ENCODE measurements at places on chromosomes 11 and 22.

DNA sequence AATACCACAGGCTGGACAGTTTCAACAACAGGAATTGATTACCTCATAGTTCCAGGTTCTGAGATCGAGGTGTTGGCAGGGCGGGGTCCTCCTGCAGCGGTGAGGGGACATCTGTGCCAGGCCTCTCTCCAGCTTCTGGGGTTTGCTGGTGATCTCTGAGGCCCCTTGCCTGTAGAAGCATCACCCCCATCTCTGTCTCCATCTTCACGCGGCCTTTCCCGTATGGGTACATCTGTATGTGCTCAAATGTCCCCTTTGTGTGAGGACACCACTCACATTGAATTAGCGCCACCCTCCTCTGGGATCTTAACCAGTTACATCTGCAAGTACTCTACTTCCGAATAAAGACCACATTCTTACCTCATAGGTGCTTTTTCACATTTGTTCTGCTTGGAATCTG, 1029.9 kb downstream of the BRD1 start:
- DNase-seq = no peak

DNA sequence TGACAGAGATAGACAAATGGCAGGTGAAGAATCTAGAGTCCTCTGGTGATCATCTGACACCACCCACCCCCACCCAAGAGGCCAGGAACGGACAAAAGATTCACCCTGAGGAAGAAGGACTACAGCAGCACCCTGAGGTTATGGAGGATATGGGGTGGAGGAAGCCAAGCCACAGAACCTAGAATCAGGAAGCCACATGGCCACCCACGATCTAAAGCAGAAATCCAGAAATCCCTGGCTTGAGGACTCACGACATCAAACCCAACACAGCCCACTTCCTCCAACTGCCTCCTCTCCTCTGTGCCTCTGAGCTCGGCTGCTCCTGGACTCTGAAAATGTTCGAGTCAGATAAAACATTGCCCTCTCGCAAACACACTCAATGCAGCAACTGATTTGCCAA, 364.3 kb downstream of the SHANK2 start:
- DNase-seq = no peak

GRCh38 chr11:8363921-8364320, 100.2 kb upstream of the LMO1 start:
- no peak for DNase-seq

GRCh38 chr22:44860311-44860710, 107.9 kb downstream of the ARHGAP8 start:
- DNase-seq = no peak

DNA sequence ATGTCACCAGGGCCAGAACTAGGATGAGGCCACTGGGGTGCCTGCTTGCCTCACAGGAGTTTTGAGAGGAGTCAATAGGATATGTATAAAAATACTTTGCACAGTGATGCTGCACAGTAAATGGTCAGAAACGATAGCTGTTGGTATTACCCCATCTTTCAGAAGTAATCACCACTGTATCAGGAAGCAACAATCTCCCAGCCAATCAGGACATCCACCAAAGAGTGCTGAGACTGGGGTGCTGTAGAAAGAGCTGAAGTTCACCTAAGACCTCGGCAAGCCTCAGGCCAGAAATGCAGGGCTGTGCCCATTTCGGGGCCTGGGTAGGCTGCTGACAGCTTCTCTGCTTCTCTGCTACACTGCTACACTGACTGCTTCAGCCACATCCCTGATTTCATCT, 17.4 kb downstream of the LMO2 start:
- DNase-seq = no peak

DNA sequence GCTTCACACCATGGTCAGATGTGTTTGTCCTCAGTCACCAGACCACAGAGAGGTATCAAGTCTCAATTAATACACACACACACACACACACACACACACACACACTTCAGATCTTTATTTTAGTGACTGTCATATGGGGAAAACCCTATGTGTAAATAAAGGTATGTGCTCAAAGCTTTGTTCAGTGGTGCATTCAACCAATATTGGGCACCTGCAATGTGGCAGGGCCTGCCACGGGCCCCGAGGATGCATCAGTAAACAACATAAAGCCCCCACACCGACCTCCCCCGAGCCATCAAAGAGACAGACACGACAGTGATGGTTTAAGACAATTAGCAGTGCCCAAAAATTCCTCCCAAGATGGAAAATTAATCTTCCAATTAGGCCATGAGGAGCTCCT, 51.6 kb downstream of the SHANK2 start:
- no peak for DNase-seq

DNA sequence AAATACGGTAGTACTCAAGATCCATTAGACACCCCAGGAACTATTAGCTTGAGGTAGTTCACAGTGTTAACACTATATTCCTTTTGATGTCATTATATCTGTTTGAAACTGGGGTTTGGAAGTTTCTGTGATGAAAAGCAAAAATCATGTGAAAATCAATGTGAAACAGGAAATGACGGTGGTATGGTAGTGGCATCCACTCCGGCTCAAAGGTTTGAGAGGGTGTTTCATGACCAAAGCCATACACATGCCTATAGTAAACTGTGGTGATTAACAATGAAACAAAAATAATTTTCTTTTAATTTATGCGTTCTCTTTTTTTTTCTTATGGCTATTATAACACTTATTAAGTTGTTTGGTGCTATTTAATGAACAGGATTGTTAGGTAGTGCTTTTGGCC, 10.9 kb downstream of the RAB38 start:
- no peak for DNase-seq

GRCh38 chr11:43969543-43969942, 27.1 kb downstream of the C11orf96 start:
- no peak for DNase-seq

DNA sequence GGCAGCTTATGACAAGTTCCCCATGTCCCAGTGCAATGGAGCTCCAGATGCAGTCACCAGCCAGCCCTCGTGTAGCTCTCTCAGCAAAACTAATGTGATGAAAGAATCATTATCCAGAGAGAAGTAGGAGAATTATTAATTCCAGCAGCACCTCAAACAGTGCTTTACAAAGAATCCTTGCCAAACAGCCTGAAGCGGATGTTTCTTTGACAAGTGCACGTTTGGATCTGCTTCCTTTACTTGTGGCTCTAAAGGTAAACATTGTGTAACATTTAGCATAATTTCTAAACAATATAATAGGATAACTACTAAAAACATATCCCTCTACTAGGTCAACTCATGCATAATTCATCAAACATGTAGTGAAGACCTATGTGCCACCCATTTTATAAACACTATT, 197.0 kb downstream of the FAM181B start:
- DNase-seq = no peak

DNA sequence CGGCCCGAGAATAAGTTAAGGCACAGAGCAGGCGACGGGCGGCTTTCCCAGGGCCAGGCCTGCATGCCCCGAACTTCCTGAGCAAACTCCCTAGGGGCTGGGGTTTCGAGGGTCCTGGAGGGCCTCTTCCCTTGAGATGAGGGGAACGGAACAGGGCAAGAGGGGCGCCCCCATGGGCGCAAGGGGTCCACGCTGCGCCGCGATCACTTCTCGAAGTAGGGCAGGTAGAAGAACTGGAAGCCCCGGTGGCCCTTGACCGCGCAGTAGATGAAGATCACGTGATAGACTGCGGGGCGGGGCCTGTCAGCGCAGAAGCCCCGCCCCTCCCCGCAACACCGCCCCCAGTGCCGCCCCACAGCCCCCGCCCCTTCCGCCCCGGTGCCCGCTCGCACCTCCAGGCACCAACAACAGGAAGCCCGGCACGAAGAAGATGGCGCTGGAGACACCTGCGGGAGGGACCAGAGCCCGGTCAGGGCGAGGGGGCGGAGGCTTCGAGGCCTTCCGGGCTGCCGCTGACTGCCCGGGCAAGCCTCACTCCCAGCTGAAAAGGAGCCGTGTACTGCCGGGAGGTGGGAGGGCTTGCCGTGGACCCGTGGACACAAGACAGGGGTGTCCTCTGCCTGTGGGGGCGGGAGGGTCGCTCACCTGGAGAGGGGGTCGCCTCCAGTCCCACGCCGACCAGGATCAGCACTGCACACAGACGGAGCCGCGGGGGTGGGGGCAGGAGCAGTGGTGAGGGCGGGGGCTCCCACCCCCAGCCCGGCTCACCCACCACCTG, 4.5 kb downstream of the TMEM134 start:
- DNase-seq = peak; percentile 86

DNA sequence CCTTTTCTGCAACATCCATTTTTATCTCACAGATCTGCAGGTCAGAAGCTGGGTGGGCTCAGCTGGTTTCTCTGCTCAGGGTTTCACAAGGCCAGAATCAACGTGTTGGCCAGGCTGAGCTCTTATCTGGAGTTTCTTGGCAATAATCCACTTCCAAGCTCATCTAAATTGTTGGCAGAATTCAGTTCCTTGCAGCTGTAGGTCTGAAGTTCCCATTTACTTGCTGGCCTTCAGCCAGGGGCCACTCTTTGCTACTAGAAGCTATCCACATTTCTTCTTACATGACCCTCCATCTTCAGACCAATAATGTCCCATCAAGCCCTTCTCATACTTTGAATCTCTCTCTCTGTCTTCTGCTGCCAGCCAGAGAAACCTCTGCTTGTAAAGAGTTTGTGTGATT, 103.5 kb downstream of the WNT11 start:
- DNase-seq = no peak

DNA sequence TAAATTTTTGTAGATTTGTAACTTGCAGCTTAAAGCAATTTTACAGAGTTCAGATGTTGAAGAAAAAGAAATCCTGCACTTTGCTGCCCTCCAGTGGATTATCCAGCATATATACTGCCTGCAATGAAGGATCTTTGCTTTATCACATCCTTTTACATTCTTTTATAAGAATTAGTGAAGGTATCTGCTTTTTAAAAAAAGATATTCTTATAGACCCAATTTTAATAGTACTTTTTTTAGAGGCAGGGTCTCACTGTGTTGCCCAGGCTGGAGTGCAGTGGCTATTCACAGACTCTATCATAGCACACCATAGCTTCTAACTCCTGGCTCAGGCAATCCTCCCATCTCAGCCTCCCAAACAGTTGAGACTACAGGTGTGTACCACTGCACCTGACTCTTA, 60.7 kb downstream of the TTC17 start:
- no peak for DNase-seq

DNA sequence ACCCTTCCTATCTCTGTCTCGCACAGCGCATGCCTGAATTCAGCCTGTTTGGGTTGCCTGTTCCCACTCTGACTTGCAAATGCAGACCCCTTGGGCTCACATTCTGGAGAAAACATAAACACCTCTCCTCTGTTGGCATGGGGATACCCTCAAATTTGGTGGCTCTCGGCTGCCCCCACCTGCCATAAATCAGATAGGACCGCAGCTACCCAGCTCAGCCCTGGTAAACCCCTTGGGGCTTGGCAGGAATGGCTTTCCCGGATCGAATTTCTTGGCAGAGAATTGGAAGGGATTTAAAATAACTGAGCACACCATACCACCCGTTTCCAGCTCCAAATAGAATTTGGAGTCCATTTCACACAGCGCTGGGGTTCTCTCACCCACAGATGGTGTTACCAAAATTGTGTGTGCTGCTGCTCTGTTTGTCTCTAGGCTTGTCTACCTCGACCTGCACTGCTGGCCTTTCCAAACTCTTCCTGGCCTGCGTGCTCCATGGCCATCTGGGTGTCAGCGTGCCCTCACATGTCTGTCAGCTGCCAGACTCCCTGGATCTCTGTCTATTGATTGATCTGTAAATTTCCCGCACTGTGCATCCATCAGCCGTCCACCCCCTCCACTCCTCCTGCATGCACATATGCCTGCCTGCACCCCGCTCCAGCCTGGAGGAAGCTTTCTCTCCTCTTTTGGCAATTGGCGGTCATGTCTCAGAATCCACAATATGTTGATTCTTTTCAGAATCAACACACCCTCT, 134.0 kb downstream of the NTM start:
- no peak for DNase-seq

- no peak for DNase-seq
These were observed 10.2 kb downstream of the SLC35F2 start for GRCh38 chr11:107848345-107848744.

DNA sequence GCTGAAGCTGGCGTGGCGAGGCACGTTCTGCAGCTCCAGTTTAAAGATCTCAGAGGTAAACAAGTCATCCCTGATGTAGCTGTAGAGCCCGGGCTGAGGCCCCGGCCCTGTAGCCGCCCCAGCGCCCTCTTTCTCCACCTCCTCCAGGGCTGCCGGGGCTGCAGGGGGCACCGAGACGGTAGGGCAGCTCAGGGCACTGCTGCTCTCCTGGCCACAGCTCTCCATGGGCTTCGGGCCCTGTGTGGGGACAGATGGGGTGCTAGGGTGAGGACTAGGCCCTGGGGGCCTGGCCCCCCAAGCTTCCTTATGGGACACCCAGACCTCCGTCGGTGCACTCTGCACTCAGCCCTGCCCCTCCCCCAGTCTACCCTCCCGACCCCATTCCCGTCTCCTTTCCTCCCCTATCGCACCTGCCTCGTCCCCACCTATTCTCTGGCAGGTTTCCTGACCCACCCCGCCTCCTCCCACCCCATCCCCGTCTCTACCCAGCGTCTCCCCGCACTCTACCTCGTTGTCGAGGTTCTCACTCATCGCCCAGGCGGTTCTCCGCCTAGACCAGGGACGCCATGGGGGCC, 559 bp downstream of the RANBP1 start:
- no peak for DNase-seq

DNA sequence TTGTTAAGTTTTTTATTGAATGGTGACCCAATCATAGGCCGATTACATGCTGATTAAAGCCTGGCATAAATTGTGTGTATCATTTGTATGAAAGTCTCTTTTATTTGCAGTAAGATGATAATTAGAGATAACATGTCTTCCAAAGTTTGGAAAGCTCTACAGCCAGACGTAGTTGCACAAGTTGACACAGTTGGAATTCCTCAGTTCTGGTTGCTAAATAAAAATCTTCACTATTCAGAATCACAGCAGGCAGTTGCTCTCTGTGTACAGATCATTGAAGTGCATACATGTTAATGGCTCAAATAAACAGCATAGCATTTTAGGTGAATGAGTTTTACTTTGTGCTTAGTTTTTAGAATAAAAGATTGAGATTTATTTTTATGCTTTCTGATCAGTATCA, 69.5 kb downstream of the ARHGAP42 start:
- DNase-seq = no peak

DNA sequence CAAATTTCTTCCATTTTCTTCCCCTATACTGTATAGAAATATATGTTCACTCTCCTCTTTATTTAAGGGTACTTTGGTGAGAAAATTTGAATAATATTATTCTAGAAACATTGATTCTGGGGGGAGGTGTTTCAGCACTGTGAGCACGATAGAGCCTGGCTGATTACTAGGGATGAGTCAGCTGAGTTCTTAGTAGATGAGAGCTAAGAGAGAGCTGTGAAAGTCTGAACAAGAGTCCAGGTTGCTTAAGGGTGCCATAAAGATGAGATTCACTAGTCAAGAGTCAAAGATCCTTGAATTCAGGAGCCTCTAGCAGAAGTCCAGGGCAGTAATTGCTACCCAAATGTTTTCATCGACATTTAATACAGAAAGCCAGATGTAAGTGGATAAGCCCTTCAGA, 756.6 kb upstream of the API5 start:
- no peak for DNase-seq

- DNase-seq = no peak
These were observed 1.1 kb downstream of the CAVIN3 start for GRCh38 chr11:6319001-6319703.

- no peak for DNase-seq
These were observed 33.6 kb upstream of the GRAMD4 start for GRCh38 chr22:46586531-46587011.
